ENCODE measurements at places on chromosomes 16 and 17.

- no peak for DNase-seq
These were observed 773 bp upstream of the NETO2 start for GRCh38 chr16:47144559-47144877.

- DNase-seq: no peak
These were observed 10.5 kb upstream of the NUDT7 start for GRCh38 chr16:77711775-77712174.

DNA sequence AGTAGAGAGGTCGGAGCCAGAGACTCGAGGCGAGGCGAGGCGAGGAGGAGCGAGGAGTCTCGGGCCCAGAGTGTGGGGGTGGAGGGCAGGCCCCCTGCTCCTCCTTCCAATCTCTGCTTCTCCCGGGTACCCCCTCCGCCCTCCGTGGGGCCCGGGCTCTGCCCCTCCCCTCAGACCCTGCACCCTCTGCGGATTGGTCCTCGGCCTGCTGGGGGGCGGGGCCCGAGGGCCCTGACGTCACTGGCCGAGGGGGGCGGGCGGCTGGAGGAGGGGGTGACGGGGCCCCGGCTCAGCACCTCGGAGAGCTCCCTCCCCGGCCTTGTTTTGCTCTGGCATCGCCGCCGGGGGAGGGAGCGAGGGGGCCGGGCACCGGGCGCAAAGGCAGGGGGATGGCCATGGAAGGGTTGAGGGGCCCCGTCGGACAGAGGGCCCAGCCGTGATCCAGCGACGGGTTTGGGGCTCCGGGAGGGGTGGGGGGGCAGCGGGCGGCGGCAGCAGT, at the start of gene RUNDC3A:
TSS of gene RUNDC3A (plus strand) at position 282 of the 499 bp plus-strand sequence. CDS start 232 bp downstream, outside the sequence.
- peak; percentile 98 for DNase-seq

- no peak for DNase-seq
These were observed 30.6 kb downstream of the TRPV3 start for GRCh38 chr17:3526971-3527370.

DNA sequence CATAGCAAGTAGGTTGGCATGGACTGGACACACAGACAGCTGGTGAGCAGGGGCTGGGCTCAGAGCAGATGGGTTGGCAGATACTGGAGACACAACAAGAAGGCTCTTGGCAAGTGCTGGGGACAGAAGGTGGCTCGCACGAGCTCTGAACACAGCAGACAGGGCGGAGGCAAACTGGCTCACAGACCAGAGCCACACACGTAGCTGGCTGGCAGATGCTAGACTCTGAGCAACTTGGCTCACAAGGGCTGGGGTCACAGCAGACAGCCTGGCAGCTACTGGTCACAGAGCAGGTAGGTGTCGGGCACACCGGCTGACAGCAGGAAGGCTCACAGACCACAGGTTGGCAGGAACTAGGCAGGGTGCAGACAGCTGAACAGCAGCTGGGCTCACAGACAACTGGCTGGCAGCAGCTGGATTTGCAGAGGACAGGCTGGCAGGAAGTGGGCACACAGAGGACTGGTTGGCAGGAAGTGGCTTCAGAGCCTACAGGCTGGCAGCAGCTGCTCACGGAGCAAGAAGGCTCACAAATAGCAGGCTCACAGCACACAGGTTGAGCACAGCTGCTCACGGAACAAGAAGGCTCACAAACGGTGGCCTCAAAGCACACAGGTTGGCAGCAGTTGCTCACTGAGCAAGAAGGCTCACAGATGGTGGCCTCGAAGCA, 725 bp downstream of the KRTAP16-1 start:
- no peak for DNase-seq

- no peak for DNase-seq
These were observed 9.8 kb upstream of the BRCA1 start for GRCh38 chr17:43134774-43135453.

DNA sequence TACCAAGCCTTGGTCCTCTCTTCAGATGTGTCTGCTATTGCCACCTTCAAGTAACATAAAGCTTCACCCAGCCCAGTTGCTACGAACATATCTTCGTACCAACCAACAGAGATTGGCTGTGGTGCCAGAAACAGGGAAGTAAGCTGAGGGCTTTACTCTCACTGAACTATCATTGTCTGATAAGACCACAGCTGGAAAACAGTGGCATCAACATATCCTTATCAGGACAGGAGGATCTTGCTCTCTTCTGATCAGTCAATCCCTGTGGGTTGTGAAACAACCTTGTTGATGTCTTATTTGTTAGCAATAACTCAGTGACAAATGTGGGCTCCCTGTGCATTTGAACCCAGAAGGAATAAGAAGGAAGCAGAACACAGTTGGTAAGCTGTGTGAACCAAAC, 446.3 kb upstream of the MAF start:
- no peak for DNase-seq

GRCh38 chr17:80455784-80456183, 20.6 kb downstream of the NPTX1 start:
- no peak for DNase-seq

- no peak for DNase-seq
These were observed 60.0 kb upstream of the CDC42EP4 start for GRCh38 chr17:73371836-73372235.

- peak; percentile 40 for DNase-seq
These were observed at the start of gene USP43 for GRCh38 chr17:9644910-9645751. TSS of gene USP43 (plus strand) at chr17:9645517. CDS start at chr17:9645633, 116 bp downstream.

DNA sequence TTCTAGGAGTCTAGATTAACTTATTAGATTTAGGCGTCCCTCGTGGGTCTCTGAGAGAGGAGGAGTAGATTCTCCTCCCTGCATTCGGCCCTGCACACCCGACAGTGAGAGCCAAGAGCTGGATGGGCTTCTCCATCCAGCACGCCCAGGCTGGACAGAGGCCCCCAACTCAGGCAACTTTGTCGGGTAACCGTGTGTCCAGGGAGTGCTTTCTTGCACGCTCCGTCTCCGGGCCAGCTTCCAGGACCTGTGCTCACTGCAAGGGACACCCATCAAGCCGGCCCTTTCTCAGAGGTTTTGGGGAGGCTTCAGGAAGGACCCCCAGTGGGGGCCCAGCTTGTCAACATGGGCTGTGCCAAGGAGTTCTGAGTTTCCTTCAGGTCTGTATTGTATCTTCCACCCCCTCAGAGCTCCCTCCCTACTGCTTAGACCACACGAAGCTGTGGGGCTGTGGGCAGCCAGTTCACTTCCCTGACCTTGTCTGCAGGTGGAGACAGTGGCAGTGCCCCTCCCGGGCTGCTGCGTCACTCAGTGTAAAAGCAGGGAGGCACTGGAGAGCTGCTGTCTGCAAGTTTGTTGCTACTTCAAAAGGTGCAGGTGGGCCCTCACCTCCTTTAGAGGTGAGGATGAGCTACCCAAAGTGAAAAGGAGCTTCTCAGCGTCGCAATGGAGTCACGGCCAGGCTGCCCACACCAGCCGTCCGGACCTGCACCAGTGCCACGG, 24.0 kb upstream of the C16orf78 start:
- no peak for DNase-seq

DNA sequence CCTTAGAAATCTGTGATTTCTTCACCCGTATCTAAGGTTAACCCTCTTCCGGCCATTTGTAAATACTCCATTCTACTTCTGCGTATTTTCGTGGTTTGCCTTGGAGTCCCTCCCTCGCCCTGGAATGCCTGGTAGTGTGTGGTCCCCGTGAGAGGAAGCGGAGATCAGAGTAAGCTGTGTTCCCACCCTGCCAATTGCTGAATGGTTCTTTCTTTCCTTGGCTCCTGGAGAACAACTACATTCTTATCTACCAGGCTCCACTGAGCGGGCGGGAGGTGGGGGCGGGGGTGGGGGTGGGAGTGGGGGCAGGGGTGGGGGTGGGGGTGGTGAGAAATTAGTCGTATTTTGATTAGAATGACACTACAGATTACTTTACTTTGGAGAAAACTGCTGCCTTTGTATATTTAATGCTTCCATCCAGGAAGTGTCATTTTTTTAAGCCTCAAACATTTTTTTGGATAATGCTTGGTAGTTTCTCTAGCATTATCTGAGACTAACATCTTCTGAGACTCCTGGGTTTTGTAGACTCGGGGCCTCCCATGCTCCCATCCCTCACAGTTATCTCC, 20.9 kb upstream of the FASN start:
- DNase-seq: no peak

DNA sequence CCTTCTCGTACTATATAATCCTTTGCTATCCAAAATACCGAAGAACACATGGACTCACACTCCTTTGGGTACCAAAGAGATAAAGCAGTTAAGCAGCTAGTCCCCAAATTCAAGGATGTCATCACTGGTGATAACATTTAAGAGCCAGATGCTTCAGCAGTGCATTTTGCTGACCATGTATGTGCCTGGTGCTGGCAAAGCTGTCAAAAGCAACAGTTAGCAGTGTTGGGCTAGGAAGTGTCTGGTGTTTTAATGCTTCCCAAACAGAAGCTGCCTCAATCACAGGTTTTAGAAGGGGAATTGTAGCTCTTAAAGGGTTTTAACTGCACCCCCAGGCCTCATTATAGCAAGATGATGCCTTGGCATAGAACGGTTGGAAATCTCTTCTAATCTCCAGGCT, 4.7 kb downstream of the FAM117A start:
- no peak for DNase-seq

- DNase-seq: no peak
These were observed 3.3 kb downstream of the COL1A1 start for GRCh38 chr17:50198026-50198669.

GRCh38 chr16:106623-107324, 28.7 kb downstream of the MPG start:
- DNase-seq: peak; percentile 81

DNA sequence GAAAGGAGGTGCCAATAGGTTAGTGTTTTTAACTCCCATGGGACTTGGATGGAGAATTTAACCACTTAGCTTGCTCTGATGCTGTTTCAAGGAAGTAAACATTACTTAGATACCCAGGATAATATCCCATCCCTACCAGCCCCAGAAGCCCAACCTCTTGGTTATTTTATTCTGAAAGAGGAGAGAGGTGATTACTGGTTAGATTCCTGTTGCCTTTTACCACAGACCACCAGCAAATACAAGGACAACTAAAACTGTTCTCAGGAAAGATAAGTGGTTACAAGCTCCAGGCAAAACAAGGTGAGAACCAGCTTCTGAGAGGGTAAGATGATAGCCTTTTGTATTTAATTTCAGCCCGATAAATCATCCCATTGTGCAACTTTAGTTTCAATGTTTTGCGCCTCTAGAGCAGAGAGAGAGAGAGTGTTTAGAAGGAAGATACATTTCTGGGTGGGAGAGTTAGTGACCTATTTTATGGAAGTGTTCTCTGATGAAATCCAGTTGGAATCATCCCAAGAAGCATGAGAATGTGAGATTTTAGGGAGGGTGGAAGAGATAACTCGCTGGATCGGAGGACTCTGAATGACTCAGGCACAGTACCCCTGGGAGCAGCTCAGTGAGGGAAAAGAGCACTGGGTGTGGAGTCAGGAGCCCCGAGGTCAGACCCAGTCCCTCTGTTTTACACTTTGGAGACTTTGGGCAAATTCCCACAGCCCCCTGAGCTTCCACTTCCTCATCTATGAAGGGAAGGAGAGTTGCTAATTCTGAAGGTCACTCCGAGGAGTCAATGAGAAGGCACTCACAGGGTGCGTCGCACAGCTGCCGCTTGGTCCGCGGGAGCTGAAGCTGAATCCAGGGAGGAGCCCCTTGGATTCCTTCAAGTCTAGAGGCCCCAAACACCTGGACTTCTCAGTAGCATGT, 12.1 kb downstream of the GLP2R start:
- peak; percentile 57 for DNase-seq

DNA sequence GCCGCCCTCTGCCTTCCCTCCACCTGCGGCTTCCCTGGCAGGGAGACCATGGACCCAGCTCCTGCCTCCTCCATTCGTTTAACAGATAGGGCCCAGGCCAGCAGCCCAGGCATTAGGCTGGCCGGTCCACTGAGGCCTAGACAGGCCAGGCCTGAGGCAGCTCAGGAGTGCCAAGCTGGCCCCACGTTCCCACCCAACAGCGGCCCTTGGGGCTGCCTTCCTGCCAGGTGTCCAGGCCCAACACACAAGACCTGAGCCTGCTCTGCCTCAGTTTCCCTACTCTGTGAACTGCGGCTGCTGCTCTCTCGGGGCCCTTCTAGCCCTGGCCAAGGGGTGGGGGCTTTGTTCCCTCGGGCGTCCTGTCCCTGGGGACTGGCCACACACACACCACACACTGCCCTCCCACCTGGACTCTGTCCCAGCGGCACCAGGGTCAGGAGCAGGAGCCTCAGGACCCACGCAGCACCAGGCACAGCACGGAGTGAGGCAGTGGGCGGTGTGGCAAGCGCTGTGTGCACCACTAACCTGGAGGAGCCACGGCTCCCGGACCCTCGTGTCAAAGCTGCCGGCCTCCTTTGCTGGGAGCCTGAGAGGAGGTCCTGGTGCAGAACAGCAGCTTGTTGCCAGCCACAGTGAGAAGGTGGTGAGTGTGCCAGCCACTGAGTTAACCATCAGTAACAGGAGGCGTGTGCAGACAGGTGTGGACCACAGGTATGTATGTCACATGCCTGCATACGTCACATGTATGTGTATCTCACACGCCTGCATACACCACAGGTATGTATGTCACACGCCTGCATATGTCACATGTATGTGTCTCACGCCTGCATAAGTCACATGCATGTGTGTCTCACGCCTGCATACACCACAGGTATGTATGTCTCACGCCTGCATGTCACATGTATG, 14.6 kb upstream of the CDH15 start:
- no peak for DNase-seq

GRCh38 chr17:73747221-73748002, 103.2 kb upstream of the SDK2 start:
- no peak for DNase-seq

DNA sequence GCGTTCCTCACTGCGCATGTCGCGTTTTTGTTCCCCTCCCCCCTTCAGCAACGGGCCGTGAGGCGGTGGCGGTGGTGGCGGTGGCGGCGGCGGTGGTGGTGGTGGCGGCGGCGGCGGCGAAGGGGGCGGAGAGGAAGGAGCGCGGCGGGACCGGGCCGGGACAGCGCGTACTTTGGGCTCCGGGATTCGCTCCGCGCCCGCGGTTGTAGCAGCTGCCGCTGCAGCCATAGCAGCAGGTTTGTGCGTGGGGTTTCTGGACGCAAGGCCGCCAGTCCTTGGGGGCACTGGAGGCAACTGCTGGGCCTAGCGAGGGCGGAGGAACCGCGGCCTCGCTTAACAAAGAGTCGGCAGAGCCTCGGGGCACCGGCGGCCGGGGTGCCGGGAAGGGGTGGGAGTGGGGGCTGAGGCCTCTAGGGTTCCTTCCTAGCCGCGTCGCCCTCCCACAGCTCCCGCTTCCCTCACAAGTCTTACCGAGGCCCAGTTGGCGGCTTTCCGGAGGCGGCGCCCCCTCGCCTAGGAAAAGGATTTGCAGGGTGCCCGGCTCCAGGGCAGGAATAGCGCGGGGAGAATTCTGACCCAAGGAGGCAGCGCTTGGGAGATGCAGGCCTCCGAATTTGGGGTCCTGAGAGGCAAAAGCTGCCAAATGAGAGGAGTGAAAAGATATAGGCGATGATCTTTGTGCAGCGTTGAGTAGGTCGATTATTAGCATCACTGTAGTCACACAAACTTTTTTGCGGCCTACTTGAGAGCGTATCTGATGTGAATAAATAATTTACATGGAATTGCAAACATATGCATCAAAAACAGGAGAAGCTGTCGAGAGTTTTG, at the start of gene DDX42:
TSS of gene DDX42 (plus strand) at position 30 of the 828 bp plus-strand sequence. CDS start 12,880 bp downstream, outside the sequence.
- DNase-seq: peak; percentile 51

- no peak for DNase-seq
These were observed 128.1 kb upstream of the KCNJ18 start for GRCh38 chr17:21564262-21564661.
